ENCODE measurements at places on chromosomes 6 and 20. TPM values are rescaled to one million over a fixed set of nuclear protein-coding genes. Genes with fewer than 3 reads are reported as not detected.

OR2H1 gene
- total RNA-seq, result not detected

CASS4 gene
- total RNA-seq, result 11.4 TPM

- H3K4me1 ChIP-seq, result peaks cover 18% of the 10 kb centered on the region
- DNase-seq, result no peak
- H3K4me3 ChIP-seq, result no peak overlapping the region
- peak overlapping the region; percentile 61 for H3K27ac ChIP-seq
- H3K36me3 ChIP-seq, result no peaks in the 10 kb centered on the region
These were observed 118.7 kb downstream of the JARID2 start for GRCh38 chr6:15364401-15365037.

DNA sequence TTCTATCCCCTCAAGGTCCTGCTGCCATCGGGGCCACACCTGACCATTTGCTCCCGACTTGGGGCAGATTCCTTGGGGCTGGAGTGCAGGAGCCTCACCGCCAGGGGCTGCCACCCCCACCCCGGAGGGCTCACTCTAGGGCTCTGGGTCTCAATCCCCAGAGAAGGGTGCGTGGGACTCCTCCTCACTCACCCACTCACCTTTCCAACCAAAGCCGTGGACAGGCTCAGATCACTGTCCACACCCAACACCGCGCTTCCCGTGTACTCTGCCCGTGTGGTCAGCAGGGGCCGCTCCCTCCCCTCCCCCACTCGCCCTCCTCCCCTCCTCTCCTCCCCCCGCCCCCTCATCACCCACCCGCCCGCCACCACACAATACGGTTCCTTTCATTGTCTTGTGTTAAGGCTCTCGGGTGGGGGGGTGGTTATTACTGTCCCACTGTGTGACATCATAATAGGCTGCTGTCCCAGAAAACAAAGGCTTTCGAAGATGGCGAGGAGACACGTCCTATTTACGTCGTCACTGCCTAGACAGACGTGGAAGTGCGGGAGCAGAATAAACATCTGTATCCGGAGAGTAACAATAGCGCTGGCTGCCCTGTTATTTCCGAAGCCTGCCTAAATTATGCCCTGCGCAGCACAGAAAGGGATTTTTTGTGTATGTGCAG lies 85.8 kb downstream of the YTHDF1 start:
- H3K36me3 ChIP-seq, result no peaks in the 10 kb centered on the region
- H3K27ac ChIP-seq, result no peak overlapping the region
- H3K4me1 ChIP-seq, result no peaks in the 10 kb centered on the region
- H3K27me3 ChIP-seq, result peaks cover 48% of the 10 kb centered on the region
- no peak for DNase-seq

DNA sequence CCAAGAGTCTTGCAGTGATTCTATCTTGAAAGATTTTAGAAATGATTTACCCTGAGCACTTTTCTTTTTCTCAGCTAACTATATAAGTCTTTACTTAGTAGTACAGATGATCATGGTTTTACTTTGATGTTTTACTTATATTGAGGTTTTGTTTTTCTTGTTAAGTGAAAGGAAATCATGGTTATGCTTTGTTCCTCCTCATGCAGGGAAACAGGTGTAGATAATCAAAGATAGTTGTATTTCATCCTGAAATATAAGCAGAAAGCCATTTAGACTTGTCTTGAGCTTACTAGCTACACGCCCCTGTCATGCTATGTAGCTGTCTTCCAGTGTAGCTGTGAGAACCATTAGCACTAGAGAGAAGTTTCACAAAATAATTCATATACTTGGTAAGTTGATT lies 113.9 kb downstream of the HIVEP1 start:
- H3K4me1 ChIP-seq, result no peaks in the 10 kb centered on the region
- no peaks in the 10 kb centered on the region for H3K27me3 ChIP-seq
- DNase-seq, result no peak
- no peak overlapping the region for H3K4me3 ChIP-seq

- no peaks in the 10 kb centered on the region for H3K27me3 ChIP-seq
- no peak overlapping the region for H3K4me3 ChIP-seq
- H3K36me3 ChIP-seq, result no peaks in the 10 kb centered on the region
- no peak for DNase-seq
- no peaks in the 10 kb centered on the region for H3K4me1 ChIP-seq
These were observed 73.5 kb downstream of the ECT2L start for GRCh38 chr6:138869398-138869797.

GRCh38 chr6:11538052-11538818 lies 686 bp downstream of the TMEM170B start:
- peak overlapping the region; percentile 73 for H3K4me3 ChIP-seq
- H3K4me1 ChIP-seq, result no peaks in the 10 kb centered on the region
- no peak overlapping the region for H3K27ac ChIP-seq
- DNase-seq, result peak; percentile 52
- no peaks in the 10 kb centered on the region for H3K36me3 ChIP-seq

Data from GM23248 (cell line).